Epithelial cell of alveolus of lung (primary cell): ENCODE measurements at places on chromosomes 12 and 14. TPM values are rescaled to one million over a fixed set of nuclear protein-coding genes. Genes with fewer than 3 reads are reported as not detected.

The NKX2-8 gene
- 0.13 TPM in 1 of 2 replicates, not detected in the other for total RNA-seq

The MYO1A gene
- under 0.01 TPM in 1 of 2 replicates, not detected in the other for total RNA-seq

The TROAP gene
- 16.7 and 18.7 TPM in 2 replicates for total RNA-seq

The ACOT4 gene
- total RNA-seq: 0.88 and 1.7 TPM in 2 replicates

The EPYC gene
- not detected in 2 replicates for total RNA-seq

The P2RX7 gene
- 0.26 TPM in 1 of 2 replicates, not detected in the other for total RNA-seq

The SNAPC1 gene
- 7.3 and 13.4 TPM in 2 replicates for total RNA-seq

The RNF212B gene
- not detected in 2 replicates for total RNA-seq

The POTEG gene
- total RNA-seq: not detected in 2 replicates

The BBOF1 gene
- total RNA-seq: 5.7 and 8.4 TPM in 2 replicates

The DLST gene
- total RNA-seq: 63.9 and 65.2 TPM in 2 replicates
